Activated effector memory CD4-positive, alpha-beta T cell treated with anti-CD3 and anti-CD28 coated beads, Interleukin-2, amount 50 U/mL, for 16 hours (primary cell): ENCODE measurements at places on chromosomes 1 and 21.
A peak's percentile ranks its signal among the peaks of the same experiment; 100 is the strongest.

DNA sequence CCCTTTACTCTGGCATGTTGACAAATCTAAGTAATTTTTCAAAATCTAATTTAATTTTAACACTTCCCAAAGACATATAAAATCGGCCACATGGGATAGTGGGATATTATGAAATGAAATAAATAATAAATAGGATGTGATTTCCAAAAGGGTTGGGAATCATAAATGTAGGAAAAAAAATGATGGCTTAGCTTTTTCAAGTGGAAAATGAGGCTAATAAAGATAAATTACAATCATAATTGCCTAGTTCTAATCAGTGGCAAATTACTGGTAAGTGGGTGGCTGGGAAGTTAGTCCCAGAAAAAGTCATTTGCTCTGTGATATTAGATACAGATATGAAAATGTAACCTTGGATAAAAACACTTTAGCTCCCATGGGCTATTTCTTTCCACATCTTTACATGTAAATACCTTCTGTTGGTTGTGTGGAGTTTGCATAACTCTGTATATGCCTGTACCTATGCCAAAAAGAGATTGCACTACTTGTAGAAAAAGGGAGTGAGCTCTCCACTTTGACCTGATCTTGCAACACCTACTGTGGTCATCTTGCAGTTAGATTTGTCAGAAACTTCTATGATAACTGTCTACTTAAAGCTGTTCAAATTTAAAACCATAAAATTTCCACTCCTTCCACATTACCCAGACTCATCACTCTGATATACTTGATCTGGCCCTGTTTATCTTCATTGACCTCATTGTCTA is 284.6 kb upstream of the KAZN start:
- no peak for DNase-seq

DNA sequence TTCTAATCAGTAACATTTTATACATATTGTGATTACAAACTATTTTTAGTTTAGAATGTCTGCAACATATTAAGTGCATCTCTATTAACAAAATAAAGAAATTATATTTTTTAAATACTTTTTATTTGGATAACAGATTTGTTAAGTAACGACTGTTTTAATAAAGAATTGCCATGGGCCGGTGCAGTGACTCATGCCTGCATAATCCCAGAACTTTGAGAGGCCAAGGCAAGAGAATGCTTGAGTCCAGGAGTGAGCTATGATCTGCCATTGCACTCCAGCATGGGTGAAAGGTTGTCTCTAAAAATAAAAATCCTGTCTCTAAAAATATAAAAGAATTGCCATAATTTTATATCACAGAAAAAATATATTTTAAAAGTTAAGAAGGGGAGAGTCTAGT is 4.1 kb downstream of the LRRIQ3 start:
- DNase-seq, result no peak

DNA sequence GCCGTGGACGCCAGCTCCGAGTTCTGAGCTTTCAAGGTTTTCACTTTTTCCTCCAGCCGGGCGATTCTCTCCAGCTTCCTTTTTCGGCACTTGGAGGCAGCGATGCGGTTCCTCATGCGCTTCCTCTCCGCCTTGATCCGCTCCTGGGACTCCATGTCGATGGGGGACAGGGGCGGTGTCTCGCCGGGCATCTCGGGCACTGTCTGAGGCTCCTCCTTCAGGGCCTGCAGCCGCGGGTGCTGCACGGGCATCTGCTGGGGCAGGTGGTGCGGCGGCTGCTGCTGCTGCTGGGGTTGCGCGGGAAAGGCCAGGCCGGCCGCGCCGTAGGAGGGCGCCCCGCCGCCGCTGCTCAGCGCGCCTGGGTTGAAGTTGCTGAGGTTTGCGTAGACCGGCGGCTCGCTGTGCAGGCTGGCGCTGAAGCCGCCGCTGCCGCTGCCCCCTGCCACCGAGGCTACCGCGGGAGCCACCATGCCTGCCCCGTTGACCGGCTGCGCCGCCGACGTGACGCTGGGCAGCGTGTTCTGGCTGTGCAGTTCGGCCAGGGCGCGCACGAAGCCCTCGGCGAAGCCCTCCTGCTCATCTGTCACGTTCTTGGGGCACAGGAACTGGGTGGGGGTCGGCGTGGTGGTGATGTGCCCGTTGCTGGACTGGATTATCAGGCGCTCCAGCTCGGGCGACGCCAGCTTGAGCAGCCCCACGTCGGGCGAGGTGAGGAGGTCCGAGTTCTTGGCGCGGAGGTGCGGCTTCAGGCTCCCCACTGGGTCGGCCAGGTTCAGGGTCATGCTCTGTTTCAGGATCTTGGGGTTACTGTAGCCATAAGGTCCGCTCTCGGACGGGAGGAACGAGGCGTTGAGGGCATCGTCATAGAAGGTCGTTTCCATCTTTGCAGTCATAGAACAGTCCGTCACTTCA is 1.4 kb downstream of the JUN start:
- DNase-seq, result peak; percentile 82

DNA sequence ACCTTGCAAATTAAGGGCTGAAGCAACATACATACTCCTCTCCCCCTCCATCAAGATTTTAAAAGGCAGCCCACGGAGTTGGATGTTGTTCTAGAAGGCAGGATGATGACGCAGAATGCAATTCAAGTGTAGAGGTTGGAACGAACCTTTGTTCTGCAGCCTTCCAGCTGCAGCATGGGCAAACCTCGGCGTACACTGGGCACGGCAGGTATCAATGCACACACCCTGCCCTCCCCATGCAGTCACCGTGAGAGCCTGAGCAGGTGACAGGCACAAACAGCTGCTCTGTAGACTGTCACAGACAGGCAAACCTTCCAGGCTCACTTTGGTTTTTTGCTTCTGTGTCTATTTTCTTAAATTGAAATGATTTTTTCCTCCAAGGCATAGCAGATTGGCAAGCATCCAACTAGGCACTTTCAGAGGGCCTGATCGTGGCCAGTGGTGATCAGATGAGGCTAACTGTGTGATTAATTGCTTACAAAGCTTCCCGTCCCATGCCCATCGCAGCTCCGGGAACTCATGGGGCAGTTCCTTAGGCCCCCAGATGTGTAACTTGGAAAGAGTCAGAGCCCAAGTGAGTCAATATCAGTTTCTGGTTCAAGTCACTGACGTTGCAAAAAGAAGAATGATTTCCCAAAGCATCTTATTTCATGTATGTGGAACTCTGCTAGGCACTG is 82.3 kb downstream of the ITPKB start:
- DNase-seq, result no peak

GRCh38 chr1:1670866-1671265 is 12.1 kb upstream of the CDK11B start:
- peak; percentile 61 for DNase-seq

DNA sequence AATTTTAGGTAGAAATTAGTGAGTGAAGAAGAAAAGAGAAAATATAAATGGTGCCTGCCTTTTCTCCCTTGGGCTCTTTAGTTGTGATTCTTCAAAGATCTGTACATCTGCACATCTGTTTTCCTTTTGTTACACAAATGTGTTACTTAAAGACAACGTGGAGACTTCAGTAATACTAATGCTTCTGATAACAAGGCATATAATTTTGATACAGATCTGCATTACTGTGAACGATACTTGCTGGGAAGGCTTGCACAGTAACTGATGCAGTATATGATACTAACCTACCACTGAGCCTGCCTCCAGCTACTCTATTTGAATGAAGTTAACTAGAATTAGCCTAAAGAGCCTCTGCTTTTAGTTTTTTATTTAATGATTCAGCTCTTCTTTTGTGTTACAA is 244.6 kb downstream of the COL11A1 start:
- DNase-seq, result no peak

DNA sequence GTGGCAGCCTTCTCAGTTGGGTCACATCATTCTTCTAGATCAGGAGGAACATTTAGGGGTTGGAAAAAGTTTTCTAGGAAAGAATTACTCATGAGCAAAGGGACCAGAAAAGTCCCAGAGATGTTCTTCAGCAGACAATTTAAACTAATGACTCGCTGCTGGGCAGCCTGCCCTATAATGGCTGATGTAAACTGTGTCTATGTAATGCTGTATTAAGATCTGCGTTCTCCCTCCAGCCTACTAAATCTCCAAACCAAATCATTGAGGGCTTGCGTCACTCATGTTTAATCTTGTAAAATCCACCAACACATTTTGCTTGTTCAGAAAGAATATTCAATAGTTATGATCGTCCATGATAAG is 92.1 kb downstream of the LRRC8C start:
- peak; percentile 75 for DNase-seq

- DNase-seq, result no peak
Observed at GRCh38 chr1:18328803-18329202, 151.9 kb upstream of the KLHDC7A start.

DNA sequence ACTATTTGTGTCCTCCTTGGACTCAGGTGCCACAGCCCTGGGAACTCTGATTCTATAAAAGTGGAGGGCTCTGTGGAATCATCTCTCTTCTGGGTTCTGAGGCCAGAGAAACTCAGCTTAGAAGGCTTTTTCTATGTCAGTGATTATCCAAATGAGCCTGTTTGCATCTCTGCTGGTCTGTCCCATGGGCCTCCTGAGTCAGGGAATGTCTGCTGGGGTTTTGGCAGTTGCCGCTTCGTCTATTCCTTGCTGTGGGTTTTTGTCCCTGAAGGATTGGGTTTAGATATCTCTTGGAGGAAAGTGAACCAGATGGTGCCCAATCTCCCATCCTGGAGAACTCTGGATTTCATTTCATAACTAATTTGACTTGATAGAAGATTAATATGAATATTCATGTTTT is 297.6 kb downstream of the HHAT start:
- no peak for DNase-seq

DNA sequence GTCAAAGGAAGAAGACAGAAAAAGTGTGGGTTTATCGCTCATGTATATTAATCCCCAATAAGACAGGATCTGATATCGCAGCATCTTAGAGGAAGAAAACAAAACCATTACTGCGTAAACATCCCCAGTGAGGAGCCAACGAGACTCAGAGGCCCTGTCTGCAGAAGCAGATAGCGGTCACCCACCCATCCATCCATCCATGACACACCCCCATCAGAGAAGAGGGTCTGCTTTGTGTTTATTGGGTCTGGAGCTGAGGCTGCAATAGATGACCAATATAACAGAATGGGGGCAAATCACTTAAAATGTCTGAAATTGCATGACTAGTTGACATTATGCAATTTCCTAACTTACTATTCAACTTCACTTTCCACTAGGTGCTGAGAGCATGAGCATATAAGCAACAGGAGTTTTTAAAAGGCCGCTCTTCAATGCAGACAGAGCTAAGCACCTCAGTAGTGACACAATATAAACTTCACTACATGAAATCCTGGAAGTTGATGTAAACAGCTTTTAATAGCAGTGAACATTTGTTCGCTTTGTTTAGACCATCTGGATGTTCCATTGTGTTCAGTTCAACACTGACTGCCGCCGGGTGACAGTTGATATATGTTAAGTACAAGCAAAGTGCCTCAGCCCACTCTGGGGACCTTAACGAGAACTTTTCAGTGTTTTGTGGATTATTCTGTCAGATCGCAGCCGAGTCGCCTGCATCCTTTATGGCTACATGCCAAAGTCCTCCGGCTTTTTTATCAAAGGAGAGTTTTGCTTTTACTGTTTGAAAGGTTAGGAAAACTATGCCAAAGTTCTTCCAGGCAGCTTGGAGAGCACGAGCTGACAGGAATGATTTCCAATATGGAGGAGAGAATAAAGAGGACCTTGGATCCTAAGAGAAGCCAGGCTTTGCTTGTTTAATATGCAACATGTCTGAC is 167.5 kb downstream of the ZNF281 start:
- DNase-seq, result no peak
